Neural crest cell (in vitro differentiated cells): ENCODE measurements at places on chromosomes 2 and 18. TPM values are rescaled to one million over a fixed set of nuclear protein-coding genes. Genes with fewer than 3 reads are reported as not detected.

DNA sequence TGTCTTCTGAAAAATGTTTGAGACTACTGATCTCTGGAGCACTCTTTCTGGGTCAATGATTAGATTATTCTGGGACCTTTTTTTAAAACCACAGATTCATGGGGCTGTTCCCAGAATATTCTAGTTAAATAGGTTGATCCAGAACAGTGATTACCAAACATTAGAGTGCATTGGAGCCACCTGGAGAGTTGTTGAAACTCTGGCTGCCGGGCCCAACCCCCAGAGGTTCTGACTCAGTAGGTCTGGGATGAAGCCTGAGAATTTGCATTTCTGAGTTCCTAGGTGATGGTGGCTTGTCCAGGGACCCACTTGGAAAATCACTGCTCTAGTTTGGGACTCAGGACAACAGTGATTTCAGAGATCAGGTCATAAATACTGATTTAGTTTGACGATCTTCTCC, 197.3 kb downstream of the PTPRM start:
- DNase-seq: no peak

Gene C1GALT1C1L
- total RNA-seq: not detected in 2 replicates

DNA sequence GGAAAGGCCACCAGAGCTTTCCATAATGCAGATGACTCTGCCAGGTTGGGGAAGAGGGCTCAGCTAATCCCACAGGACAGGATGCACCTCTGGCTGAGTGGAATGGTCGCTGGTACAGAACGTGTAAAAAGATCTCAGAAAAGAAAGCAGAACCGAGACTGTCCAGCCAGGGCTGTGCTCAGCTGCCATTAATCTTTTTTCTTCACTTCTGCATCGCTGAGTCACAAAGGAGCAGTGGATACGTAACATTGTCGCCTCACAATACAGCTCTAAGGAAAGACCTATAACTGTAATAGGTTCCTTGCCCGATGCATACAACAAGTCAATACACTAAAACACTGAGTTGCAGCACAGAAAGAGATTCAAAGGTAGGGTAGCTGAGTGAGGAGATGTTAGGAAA, 354.2 kb downstream of the EN1 start:
- DNase-seq: no peak

DNA sequence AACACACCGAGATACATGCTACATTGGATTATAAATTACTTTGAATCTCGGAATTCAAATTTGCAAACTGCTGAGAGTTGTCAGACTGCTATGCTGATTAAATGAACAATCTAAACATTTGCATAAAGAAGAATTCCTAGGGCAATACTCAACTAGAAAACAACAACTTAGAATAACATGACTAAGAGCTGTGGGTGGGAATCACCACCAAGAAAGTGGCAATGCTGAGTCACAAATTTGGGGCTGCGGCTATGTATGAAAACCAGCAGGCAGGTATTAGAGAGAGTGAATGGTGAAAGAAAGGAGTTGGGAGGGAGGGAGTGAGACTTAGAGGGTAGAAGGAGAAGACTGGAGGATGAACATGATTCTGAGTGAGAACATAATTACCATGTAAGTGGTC, 559.5 kb downstream of the PIK3C3 start:
- no peak for DNase-seq
